ENCODE measurements at places on chromosomes 5 and 9.

DNA sequence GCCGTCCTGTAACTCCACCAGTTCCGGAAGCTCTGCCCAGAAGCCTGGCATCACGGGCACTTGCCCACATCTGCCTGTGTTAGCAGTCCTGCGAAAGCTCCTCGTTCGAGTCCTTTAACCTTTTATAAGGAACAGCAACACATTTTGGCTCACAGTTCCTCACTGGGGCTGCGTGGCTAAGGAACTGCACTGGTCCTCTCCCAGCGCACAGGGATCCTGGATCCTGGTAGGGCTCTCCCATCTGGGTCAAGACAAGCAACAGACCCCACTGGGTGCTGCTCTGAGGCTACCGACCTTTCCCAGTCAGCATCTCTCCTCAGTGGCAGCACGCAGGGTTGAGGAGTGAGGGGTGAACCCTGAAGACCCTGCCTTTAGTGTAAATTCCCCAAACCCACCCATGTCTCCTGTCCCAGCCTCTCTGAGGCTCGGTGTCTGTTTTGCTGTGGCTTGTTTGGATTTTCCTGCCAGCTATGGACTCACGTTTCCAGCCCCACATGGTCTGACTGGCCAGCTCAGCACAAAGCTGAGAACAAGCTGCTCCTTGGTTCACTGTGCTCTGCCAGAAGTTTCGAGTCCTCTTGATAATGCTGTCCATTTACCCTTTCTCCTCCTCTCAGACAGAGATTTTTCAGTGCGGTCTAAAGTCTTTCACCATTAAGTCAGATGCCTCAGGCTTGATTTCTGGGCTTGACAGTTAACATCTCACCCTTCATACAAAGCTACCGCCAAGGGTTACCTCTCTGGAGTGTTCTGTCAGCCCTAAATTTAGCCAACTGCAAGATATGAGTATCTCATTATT is 80.0 kb downstream of the AK8 start:
- DNase-seq = no peak

DNA sequence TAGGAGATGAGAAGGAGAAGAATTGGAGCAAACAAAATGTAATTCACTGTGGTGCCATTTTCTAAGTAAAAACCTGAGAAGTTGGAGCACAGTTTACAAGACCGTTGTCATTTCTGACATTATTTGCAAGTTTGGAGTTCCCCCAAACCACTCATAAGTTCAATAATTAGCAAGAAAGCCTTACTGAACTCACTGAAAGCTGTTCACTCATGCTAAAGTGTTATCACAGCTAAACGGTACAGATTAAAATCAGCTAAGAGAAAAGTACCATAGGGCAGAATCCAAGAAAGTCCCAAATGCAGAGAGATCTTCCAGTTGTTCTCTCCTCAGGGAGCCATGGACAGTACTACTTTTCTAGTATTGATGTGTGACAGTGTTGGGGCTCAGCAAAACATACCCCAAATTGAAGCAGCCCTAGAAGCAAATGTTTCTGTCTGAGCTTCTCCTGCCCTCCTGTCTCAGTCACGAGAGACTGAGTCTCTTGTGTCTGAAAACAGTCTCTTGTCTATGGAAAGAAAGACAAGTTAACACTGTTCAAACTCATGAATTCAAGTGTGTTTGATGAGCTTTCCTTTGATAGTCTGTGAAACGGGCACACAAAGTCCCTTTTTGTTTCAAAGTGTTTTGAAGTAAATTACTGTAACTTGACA is 221.2 kb downstream of the GABRG2 start:
- no peak for DNase-seq

GRCh38 chr5:137610598-137610997 is 111.5 kb upstream of the SPOCK1 start:
- DNase-seq = no peak

- no peak for DNase-seq
These were observed 32.5 kb downstream of the RASA1 start for GRCh38 chr5:87300176-87300575.

DNA sequence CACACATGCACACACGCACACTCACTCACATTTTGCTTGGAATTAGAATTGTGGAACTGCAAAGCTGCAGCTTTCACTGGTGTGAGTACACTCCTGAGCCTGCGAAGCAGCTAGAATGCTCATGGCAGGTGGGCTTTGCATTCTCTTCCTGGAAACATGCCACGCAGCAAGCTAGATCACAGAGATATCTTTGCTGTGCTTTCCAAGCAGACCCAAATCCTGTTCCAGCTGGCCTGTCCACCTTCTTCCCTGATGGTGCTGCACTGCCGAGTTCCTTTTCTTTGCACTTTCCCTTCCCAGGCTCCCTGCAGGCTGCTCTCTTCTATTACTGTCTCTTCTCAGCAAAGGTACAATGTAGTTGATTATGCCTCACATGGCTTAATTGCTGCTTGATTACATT is 92.7 kb upstream of the CKMT2 start:
- DNase-seq = no peak

DNA sequence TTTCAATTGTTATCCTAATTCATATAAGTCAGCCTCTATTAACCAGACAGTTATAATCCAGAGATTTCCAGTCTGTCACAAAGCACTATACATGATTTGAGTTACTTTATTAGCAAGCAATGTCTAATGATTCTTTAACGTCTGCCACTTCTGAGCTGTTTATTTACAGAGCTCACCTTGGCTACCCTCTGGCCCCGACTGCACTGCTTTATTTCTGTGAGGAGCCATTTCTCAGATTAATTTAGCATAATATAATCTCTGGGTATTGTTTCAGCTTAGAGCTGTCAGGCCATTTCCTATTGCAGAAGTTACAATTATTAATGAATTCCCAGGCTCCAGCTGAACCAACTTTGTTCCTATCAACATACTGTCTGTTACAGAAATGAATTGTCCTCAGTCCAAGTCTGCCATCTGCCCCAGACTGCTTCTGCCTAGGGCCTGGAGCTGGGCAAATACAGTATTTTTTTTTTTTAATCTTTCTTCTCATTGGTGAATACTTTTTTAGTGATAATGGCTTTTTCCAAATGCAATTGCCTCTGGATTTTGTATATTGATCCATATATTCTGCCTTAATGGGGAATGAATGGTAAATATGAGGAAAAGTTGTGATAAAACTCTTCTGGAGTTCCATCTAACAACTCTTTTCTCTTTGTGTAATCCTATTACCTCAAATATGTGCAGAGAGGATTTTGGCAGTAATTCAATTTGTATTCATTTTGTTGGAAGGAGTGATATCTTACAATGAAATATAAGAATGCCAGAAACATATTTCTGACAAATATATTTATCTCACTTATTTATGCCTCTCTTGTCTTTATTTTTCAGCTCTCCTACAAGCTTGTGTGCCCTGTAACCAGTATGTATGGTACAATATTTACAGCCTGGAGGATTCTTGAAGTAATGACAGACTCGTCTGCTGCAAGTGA is 104.7 kb downstream of the FOCAD start:
- DNase-seq = no peak

GRCh38 chr9:99457406-99457805 is 235.3 kb downstream of the SEC61B start:
- DNase-seq = no peak

- DNase-seq = no peak
These were observed 14.7 kb downstream of the CENPK start for GRCh38 chr5:65548281-65548680.

- DNase-seq = no peak
These were observed 93.0 kb downstream of the SUSD1 start for GRCh38 chr9:112081918-112082729.

- DNase-seq = no peak
These were observed at the start of gene GNA14 for GRCh38 chr9:77648234-77649108. Gene GNA14 (minus strand): TSS chr9:77648322. CDS start chr9:77647793, 529 bp downstream.

DNA sequence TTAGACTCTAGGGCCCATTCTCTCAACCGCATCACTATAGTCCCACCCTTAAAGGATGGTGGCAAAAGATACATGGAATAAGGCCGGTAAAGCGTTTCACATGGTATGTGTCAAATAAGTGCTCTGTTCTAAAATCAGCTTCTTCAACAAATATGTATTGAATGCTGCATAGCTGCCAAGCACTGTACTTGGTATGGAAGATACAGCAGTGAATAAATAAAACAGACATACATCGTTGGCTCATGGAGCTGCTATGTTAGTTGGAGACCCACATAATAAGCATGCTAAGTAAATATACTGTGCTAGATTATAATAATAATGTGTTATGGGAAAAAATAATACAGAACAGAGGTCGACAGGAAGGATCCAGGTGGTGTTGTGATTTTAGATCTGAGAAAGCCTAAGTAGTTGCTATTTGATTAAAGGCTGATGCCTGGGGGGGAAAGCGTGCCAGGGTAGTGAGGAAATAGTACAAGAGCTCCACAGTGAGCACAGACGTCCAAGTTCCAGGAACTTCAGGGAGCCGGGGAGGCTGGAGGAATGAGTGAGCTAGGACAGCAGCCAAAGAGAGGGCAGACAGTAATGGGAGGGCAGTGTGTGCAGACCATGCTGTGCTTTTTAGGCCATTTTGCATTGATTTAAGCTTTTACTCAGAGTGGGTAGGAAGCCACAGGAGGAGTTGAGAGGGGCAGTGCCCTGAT is 93.7 kb downstream of the JAKMIP2 start:
- no peak for DNase-seq

GRCh38 chr5:10904862-10905432 is 143.9 kb upstream of the DAP start:
- no peak for DNase-seq

DNA sequence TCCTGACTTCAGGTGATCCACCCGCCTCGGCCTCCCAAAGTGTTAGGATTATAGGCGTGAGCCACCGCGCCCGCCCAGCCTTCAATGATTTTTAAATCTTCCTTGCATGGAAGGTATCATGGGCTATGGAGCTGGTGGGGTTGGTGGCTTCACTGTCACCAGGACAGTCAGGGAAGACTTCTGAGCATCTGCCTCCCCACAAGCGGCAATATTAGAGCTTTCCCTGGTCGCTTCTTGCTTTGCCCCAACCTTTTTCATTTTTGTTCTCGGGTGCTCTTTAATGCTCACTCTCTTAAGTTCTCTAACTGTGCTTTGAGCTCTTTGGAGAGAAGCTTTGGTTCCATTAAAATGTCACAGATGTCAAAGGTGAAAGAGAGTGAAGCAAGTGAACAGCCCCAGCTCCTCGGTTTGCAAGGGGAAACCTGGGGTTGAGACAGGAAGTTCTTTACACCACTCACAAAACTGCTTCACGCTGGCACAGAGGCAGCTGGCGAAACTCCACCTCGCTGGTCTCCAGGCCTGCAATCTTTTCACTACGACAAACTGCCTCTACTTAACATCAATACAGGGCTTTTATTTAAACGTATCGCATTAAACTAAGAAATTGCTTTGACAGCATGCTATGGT is 142.5 kb upstream of the RETREG1 start:
- no peak for DNase-seq

GRCh38 chr5:171649075-171649401 is 136.6 kb upstream of the SMIM23 start:
- DNase-seq = no peak
